ENCODE measurements at places on chromosomes 2 and 18.

GRCh38 chr2:224723586-224724217 lies 7.5 kb upstream of the CCDC195 start:
- no peak for DNase-seq

DNA sequence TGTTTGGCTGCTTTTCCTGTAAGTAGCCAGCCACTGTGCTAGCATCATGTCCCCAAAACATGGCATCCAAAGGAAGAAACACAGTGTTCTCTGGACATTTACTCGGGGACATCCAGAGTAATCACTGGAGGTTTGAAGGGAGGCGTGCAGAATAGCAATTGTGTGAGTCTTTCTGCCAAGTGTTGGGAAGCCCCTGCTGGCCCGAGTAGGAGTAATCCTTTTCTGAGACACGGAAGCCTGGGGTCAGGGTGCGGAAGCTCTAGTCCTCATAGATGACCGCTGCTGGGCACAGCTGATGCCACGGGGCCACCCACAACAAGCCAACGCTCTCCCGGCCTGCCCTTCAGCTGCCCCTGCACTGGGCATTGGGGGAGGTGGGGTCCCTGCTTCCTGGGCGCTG lies 24.8 kb upstream of the HDAC4 start:
- no peak for DNase-seq

DNA sequence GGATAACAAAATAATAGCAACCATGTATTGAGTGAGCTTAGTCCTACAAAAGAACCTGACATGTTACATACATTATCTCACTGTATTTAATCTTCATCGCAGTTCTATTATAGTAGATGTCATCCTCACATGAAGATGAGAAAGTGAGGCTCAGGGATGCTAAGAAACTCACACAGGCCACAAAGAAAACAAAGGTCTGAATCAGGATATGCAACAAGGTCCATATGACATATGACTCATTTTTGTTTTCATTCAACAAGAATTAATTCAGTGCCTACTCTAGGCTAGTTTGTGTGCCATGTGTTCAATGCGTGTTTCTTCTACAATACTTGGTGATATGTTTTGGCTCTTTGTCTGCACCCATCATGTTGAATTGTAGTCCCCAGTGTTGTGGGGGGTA lies 219.7 kb upstream of the EPHA4 start:
- DNase-seq, result no peak

DNA sequence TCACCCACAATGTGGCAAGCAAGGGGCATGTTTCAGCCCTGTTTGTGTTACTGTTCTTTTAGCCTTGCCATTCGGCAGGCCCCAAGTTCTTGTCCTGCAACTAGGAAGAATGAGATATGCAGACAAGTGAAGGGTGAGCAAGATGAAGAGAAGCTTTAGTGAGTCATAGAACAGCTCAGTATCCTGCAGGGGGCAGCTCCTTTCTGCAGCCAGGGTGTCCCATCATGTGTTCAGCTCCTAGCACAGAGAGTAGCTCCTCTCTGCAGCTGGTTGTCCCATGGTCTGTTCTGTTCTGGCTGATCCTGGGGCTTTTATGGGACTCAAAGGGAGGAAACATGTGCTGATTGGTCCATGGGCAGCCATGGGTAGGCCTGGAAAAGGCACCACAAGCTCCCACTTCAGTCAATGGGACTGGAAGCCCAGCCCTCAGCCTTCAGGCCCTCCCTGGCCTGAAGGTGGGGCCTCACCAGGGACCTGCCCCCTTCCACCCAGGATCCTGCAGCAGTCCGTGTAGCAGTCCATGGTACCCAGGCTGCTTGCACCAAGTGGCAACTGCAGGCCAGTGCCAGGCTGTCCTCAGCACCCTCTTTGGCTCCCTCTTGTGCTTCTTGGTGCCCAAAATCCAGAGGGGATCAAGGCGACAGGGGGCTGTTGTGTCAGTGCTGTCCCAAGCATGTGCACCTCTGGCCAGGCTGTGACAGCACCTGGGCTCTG lies 326.4 kb downstream of the NR4A2 start:
- peak; percentile 24 for DNase-seq

DNA sequence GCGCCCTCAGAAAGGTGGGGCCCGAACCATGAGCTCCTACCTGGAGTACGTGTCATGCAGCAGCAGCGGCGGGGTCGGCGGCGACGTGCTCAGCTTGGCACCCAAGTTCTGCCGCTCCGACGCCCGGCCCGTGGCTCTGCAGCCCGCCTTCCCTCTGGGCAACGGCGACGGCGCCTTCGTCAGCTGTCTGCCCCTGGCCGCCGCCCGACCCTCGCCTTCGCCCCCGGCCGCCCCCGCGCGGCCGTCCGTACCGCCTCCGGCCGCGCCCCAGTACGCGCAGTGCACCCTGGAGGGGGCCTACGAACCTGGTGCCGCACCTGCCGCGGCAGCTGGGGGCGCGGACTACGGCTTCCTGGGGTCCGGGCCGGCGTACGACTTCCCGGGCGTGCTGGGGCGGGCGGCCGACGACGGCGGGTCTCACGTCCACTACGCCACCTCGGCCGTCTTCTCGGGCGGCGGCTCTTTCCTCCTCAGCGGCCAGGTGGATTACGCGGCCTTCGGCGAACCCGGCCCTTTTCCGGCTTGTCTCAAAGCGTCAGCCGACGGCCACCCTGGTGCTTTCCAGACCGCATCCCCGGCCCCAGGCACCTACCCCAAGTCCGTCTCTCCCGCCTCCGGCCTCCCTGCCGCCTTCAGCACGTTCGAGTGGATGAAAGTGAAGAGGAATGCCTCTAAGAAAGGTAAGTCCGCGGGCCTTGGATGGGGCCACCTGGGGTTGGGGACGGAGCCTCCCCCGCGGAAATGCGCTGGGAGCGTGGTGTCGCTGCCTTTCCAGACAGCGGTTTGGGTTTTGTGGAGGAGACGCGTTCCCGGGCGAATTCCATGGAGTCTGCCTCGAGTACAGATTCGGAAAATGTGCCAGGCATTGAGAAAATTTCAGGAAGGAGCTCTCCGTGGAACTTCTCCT lies 559 bp downstream of the HOXD1 start:
- no peak for DNase-seq

GRCh38 chr2:186687807-186688211 lies 6.1 kb upstream of the FAM171B start:
- no peak for DNase-seq

DNA sequence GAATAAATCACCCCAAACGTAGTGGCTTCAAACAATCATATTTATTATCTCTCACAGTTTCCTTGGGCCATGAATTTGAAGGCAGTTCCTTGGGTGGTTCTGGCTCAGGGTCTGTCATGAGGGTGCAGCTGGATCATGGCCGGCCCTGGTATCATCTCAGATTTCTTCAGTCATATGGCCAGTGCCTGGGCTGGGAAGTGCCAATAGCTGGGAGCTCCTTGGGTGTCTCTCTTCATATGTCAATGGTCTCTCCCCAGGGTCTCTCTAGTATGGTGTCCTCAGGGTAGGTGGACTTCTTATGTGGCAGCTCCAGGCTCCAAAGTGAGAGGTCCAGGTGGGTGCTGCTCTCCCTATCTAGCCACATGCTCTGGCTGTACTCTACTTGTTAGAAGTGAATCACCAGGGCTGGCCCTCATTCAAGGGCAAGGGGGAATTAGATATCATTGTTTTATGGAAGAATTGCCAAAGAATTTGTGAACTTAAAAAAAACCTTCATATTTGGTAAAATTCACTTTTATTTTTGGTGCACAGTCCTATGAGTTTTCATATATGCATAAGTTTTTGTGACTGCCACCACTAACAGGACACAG lies 15.4 kb downstream of the FHOD3 start:
- no peak for DNase-seq

DNA sequence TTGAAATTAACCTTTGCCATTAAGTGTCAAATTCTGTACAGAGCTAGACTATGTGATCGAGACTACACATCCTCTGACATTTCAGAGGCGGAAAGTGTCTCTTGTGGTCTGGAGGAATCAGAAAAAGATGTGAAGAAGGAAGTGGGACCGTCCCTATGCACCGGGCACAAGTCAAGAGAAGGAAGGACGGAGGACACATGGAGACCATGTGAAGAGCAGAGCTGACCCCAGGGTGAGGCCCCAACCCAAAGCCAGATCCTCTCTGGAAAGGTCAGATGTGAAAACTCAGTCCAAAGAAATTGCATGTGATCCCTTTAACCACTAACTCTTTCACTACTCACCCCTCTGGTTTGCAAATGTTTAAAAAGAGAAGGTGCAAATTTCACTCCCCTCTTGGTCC lies 92.4 kb downstream of the PID1 start:
- DNase-seq, result no peak

GRCh38 chr2:176473177-176473576 lies 203.9 kb downstream of the MTX2 start:
- DNase-seq, result peak; percentile 66

- no peak for DNase-seq
Measured at GRCh38 chr2:166628478-166629136, 134.6 kb upstream of the SCN7A start.

DNA sequence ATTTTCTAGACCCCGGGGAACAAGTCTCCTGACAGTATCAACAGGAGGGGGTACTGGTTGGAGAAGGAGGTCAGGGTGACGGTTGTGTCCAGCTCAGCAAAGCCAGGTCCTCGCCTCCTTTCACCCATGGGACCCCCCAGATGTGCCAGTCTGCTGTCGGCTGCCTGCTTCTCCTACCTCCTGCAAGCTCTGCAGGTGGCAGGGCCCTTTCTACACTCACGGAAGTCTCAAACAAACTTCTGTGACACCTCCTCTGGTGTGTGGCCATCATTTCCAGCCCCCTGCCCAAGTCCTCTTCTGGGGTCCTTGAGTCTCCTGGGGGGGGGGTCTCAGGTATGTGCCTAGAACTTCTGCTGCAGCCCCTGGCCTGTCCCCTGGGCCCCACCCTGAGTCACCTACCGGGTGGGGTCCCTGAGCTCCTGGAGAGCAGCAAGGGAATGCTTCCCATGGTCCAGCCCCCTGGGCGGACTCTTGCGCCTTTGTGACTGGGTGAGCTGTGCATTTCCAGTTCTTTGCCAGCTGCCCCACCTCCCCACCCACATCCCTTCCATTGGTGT lies 12.8 kb downstream of the SH3RF3 start:
- no peak for DNase-seq

- no peak for DNase-seq
Measured at GRCh38 chr2:185245806-185246205, 492.8 kb upstream of the FSIP2 start.

- DNase-seq, result no peak
Measured at GRCh38 chr18:3688690-3689089, 238.7 kb downstream of the TGIF1 start.

- DNase-seq, result no peak
Measured at GRCh38 chr2:64166212-64166611, 22.0 kb upstream of the PELI1 start.

- no peak for DNase-seq
Measured at GRCh38 chr2:100641125-100641435, 78.3 kb downstream of the PDCL3 start.

GRCh38 chr2:19759880-19760279 lies 141.9 kb downstream of the TTC32 start:
- no peak for DNase-seq

GRCh38 chr18:3935305-3935704 lies 485.3 kb downstream of the TGIF1 start:
- no peak for DNase-seq

DNA sequence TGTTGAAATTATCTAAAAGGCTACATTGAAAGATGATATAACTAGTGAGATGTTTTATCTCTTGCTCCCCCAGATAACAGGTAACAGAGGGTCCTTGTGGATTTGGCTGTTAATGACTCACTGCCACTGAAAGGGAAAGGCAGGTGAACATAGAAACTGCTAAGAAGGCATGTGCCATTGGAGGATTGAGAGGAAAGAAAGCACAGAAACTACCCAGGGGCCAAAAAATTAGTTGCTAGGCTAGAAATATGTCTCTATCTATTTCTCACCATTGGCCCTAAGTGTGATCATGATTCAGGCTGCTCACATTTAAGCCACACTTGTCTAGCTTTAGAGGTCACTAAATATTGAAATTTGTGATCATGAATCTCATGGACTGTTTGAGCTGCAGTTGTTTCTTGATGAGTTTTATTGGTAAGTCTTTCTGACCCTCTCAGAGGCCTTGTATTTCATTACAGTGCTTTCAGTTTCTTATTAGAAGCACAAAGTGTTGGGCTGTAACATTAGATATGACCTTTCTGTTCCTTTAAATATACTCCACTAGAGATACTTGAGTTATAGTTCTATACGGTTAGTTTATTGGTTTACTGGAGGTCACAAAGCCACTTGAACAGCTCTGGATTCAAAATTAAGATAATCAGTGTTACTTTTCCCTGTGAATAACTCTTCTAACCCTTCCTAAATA lies 26.2 kb downstream of the NAB1 start:
- no peak for DNase-seq

GRCh38 chr2:219532378-219532649 lies 11.3 kb downstream of the CHPF start:
- peak; percentile 9 for DNase-seq

- DNase-seq, result no peak
Measured at GRCh38 chr2:40284797-40285196, 167.1 kb downstream of the SLC8A1 start.

- no peak for DNase-seq
Measured at GRCh38 chr2:118837067-118837466, 10.4 kb downstream of the EN1 start.

- DNase-seq, result peak; percentile 15
Measured at GRCh38 chr2:151560289-151560688, 150.6 kb downstream of the RIF1 start.

GRCh38 chr2:165074884-165075283 lies 119.6 kb upstream of the SLC38A11 start:
- no peak for DNase-seq

- peak; percentile 91 for DNase-seq
Measured at GRCh38 chr2:240452462-240453256, 17.2 kb downstream of the GPC1 start.

DNA sequence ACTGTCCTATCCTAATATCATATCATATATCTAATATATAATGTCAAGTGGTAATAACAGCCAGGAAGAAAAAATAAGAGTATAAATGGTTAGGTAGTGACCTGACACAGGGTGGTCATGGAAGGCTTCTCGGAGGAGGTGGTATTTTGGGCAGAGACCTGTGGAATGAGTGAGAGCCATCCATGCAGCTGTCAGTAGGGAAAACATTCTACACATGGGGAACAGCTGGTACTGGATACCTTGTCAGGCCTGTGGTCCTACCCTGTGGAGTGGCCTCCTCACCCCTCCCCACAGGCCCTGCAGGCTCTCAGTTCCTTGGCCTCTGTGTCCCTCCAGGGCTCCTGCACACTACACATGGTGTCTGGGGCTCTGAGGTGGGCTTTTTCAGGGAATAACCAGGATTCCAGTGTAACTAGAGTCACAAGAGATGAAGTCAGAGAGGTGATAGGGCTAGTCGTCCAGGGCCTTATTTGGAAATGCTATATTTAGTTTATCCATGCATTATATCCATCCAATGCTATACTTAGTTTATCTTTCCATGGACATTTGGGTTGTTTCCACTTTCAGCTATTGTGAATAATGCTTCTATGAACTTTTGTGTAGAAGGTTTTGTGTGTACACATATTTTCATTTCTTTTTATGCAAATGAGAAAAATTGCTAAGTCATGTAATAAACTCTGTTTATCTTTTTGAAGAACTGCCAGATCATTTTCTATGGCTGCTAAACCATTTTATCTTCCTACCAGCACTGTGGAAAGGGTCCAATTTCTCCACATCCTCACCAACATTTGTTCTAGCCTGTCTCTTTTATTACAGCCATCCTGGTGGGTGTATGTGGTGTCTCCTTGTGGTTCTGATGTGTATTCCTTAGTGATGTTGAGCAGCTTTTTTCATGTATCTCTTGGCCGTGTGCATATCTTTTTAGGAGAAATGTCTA lies 75.6 kb downstream of the TPGS2 start:
- no peak for DNase-seq

GRCh38 chr18:46169464-46169941 lies 65.3 kb downstream of the HAUS1 start:
- no peak for DNase-seq

- no peak for DNase-seq
Measured at GRCh38 chr18:40738321-40738880, 1216.6 kb upstream of the PIK3C3 start.

Measured in right cardiac atrium (tissue), 5 donors.